Kidney epithelial cell (primary cell): ENCODE measurements at places on chromosomes 4 and X. TPM values are rescaled to one million over a fixed set of nuclear protein-coding genes. Genes with fewer than 3 reads are reported as not detected.

Gene USP46
- total RNA-seq = 12.6 and 14.9 TPM in 2 replicates

Gene FSTL5
- total RNA-seq = not detected in 2 replicates

GRCh38 chr4:11566444-11567022, 137.8 kb upstream of the HS3ST1 start:
- DNase-seq = no peak

GRCh38 chrX:48754238-48754637, 7.3 kb upstream of the GLOD5 start:
- DNase-seq = no peak

DNA sequence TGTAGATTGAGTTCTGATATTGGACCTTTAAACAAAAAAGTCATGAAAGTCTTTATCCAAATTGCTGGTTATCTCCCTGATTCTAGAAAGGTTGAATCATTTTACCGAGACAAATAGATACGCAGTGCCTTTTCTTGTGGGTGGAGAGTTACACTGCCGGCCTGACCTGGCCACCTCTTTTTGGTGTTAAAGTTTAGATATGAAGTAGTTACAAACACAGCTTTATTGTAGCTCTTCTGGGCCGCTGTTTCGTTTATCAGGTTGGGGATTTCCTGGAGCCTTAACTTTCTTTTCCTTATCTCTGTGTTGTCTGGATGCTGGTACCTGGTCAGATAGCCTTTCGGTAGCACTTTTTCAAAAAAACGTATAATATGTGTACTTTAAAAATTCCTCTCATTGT, 31.0 kb downstream of the FNIP2 start:
- no peak for DNase-seq

DNA sequence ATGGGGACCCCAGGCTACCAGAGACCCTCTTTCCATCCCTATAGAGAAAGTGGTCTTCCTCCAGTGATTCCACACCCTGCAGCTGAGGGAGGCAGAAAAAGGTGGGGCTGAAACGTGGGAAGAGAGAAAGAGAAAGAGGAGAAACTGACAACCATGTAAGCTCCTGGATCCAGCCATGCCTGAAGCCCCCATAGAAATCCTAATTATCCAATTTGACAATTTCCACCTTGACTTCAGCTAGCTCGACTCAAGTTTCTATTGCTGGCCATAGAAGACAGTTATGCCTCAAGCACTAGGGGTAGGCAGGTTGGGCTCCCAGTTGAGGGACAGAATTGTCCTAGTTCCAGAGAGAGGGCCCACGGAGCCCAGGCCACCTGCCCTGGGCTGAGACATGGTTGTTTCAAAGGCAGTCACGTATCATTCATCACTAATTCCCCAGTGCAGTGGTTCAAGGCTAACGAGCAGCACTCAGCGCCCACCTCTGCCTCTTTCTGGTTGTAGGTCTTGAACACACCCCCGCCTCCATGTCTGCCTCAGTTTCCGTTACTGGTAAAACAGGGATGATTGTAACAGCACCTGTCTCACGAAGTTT, 39.8 kb upstream of the ASMTL start:
- DNase-seq = no peak

DNA sequence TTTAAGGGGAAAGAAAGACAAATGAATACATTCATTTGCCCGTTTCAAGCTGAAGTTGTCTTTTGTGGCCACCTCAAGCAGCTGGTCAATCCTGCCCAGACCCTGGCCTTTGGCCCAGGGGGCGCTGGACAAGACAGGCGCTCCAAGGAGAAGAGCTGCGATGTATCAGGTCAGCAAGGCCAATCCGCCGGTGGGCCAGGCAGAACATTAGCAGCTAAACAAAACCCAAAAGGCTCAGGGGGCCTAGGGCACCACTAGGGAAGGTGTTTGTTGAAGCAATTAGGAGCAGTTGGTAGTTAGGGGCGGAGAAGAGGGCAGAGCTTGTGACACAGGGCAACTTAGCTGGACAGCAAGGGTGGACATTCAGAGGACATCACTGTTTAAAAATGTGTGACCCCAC, 60.8 kb upstream of the TMEM33 start:
- no peak for DNase-seq

DNA sequence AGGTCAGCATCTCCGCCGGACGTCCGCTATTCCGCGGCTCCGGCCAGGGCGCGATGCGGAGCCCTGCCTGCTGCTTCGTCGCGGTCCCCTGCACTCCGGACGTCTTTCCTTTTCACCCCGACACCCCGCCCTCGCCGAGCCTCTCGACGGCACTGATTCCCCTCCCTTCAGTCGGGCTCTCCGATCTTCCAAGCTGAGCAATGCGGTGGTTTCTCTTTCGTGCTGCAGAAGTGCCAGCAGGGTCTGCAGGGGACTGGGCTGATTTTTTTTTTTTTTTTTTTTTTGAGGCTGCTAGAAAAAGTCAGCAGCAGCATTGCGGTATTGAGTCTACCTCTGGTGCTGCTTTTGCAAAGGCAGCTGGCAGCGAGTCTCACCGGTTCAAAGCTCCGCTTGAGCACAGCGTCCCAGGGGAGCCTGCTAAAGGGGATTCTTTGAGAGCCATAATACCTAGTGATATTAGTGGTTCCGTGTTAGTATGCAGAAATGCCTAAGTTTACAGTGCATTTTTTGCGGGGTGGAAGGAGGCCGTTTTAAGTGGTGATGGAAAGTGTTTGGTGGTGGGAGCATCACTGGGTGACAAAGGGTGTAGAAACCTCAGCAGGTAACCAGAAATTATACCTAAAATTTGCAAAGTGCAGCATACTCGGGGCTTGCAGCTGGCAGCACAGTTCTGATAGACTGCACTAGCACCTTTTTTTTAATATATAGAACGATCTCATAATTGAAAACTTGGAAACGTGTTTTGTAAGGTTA, 969 bp downstream of the STIM2 start:
- DNase-seq = no peak

- DNase-seq = no peak
These were observed 33.4 kb downstream of the SLC2A9 start for GRCh38 chr4:9987749-9988362.

DNA sequence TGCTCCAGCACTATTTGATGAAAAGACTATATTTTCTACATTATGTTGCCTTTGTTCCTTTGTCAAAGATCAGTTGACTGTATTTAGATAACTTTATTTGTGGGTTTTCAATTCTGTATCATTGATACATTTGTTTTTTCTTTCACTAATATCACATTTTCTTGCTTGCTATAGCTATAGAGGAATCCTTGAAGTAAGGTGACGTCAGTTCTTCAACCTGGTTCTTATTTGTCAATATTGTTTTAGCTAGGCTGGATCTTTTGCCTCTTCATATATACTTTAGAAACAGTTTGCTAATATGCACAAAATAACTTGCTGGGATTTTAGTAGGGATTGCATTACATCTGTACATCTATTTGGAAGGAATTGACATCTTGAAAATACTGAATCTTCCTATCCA, 21.0 kb downstream of the TECRL start:
- DNase-seq = no peak

GRCh38 chr4:88807499-88807898, 109.9 kb upstream of the NAP1L5 start:
- peak; percentile 4 for DNase-seq

DNA sequence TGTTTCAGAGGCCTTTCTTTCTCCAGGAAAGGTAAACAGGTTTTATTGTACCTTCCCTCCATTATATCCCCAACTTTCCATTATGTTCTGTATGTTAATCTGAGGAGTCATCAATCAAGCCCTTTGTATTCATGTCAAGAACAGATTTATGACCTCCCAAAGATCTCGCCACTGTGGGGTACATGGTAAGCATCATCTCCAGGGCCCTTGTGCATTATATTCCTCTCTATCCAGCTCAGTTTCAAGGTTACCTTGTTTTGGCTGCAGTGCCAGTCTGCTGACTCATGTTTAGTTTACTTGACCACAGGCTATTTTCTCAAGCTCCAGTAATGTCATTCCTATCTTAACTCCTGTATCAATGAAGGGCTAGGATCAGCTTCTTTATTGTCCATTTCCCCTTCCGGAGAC, 125.1 kb upstream of the FRMPD4 start:
- peak; percentile 63 for DNase-seq

DNA sequence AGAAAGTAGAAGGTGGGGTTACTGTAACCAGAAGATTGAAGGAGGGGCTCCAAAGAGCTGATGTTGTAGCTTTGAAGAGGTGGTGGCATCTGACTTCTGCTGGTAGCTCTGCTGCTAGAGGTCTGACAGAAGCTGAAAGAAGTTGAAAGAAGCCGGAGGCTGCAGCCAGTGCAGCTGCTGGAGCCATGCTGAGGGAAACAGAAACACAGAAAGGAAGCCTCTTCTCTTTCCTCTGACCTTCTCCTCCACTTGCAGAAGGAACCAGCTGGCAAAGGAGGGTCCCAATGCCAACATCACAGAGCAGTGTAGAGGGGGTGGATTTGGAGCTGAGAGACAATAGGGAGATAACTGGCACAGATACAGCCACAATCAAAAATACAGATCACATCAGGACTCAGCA, 89.3 kb upstream of the HHIP start:
- no peak for DNase-seq

- no peak for DNase-seq
These were observed 35.0 kb upstream of the MYOZ2 start for GRCh38 chr4:119100655-119101054.

GRCh38 chrX:37813570-37813969, 33.7 kb downstream of the CYBB start:
- no peak for DNase-seq

GRCh38 chr4:170169699-170170098, 79.9 kb upstream of the AADAT start:
- DNase-seq = no peak
